ENCODE measurements at places on chromosomes 4 and X.

- DNase-seq: no peak
Measured at GRCh38 chr4:110211007-110211769, 12.8 kb upstream of the ELOVL6 start.

GRCh38 chr4:186778134-186778533, 54.5 kb upstream of the FAT1 start:
- no peak for DNase-seq

DNA sequence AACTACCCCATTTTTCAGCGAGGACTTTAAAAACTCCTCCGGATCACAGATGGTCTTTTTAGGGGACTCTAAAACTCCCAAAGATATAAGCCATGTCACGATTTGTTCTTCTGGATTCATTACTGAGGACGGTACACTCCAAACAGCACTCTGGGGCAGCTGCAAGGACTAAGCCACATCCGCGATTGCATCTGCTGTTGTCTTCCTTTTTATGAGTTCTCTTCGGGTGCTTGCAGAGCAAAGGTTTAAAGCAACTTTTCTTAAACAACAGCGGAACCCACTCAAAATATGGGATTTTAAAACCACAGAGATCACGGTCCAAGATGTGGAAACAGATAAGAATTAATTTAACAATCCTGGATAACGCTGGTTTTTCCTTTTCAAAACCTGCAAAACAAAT, at the start of gene ARHGEF6:
ARHGEF6 (minus strand) TSS at position 170 of the 400 bp plus-strand sequence; CDS start at position 120, 50 bp downstream.
- DNase-seq: no peak

DNA sequence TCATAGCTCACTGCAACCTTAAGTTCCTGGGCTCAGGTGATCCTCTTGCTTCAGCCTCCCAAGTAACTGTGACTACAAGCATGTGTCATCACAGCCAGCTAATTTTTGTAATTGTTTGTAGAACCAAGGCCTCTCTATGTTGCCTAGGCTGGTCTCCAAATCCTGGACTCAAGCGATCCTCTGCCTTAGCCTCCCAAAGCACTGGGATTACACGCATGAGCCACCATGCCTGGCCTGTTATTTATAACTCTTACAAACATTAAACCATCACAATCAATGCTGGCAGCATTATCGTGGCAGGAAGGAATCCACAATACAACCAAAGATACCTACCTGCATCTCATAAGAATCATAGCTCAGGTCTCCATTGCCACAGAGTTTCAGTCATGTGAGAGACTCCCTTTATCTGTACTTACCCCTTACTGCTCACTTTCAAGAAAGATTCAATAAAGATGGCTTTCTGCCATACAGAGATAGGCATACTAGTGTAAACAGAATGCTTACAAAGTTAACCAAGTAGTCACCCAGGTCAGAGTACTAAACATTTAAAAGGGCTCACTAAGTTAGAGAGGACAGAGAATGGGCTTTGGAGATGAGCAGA, 48.5 kb downstream of the SMIM31 start:
- DNase-seq: no peak

All from suprapubic skin (tissue), 4 donors.